ENCODE measurements at places on chromosomes 2 and 18.
A peak's percentile ranks its signal among the peaks of the same experiment; 100 is the strongest.

DNA sequence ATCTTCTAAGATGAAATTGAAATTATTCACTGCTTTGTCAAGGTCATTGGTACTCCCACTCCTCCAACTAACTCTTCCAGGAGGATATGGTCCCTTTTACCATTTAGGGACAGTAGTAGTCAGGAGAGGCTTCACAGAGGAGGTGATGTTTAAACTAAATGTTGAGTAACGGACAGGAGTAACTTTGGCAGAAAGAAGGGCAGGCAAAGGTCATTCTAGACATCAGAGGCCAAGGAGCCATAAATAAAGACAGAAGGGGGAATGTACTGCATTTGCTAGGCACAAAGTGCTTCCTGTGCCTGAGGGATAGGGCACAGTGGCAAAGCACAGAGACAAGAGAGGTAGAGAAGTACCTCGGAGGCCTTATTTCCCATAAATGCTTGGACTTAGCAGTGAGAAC, 14.6 kb upstream of the ACMSD start:
- no peak for DNase-seq

DNA sequence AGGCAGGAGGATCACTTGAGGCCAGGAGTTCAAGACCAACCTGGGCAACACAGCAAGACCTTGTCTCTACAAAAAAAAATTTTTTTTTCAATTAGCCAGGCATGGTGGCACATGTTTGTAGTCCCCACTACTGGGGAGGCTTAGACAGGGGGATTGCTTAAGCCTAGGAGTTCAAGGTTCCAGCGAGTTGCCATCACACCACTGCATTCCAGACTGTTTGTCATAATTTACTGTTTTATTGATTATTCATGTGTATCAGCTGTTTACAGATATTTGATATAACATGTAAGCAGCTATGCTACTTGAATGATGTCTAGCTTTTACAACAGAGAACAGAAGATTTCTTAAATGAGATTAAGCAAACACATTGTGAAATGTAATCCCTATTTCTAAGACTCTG, 35.3 kb downstream of the DSG2 start:
- no peak for DNase-seq

DNA sequence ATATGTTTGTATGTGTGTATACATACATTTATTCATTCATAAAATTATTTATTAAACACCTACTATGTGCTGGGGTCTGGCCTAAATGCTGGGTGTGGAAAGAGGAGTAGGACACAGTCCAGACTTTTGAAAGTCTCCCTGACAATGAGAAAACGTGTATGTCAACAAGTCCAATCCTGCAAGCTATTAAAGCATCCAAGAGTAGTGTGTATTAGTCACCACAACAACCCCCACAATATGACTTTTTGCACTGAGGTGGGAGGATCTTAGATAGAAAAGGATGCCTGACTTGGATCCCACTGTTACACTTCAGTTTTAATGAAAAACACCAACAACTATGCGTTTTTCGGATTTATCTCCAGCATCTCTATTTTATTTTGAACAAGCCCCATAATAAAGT, 446.4 kb downstream of the EPHA4 start:
- DNase-seq, result no peak

GRCh38 chr18:75041586-75041985, 167.4 kb downstream of the PTGR3 start:
- no peak for DNase-seq

DNA sequence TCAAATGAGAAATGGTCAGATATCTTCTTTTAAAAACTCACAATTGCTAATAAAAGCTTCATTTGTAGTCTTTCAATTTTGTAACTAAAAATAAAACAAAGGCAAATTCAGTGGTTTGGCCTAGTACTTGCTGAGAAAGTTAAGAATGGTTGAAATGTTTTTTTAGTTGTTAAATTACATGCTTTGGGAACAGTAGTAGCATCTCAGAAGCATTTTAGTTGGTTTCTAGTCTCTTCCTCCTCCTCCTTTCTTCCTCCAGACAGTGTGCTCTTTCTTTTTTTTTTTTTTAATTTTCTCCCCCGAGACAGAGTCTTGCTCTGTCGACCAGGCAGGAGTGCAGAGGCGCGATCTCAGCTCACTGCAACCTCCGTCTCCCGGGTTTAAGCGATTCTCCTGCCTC, 9.8 kb downstream of the TRAK2 start:
- no peak for DNase-seq

- no peak for DNase-seq
These were observed 111.8 kb downstream of the EHBP1 start for GRCh38 chr2:62817348-62817747.

GRCh38 chr2:54572262-54572635, 116.1 kb downstream of the SPTBN1 start:
- DNase-seq, result no peak

DNA sequence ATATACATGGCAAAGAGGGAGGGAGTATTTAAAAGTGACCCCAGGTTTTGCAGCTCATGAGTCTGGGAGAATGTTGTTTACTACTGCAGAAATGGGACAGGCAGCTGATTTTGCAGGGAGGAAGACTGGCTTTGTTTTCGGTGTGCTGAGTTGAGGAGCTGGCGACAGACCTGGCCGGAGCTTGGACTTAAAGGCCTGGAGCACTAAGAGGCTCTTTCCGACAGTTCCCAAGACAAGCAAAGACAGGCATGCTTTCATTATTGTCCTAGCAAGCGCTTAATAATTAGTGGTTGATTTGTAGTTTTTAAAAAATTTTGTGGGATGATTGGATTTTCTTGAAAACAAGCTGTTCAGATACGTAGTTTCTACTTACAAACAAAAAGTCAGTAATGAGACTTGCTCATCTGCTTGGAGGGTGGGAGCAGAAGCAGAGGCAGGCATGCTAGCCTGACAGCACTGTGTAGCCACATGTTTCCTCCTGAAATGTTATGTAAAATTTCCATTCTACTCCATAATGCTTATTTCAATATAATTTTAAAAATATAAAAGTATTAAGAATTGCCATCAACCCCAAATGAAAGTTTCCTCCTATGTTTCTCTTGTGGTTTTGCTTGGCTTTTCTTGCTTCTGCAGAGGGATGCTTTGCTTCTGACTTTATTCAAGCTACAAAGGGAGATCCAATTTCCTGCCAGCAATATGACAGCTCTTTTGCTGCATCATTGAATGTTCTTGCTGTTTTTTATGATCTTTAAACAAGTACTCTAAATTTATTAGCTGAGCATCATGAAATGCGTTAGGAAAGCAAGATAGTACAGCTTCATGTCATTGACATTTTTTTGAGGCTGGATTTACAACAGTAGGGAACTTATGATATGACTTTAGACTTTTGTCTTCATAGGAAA, 75.8 kb downstream of the PHLPP1 start:
- DNase-seq, result no peak

- no peak for DNase-seq
These were observed 171.2 kb downstream of the ANTXR1 start for GRCh38 chr2:69184224-69184623.

DNA sequence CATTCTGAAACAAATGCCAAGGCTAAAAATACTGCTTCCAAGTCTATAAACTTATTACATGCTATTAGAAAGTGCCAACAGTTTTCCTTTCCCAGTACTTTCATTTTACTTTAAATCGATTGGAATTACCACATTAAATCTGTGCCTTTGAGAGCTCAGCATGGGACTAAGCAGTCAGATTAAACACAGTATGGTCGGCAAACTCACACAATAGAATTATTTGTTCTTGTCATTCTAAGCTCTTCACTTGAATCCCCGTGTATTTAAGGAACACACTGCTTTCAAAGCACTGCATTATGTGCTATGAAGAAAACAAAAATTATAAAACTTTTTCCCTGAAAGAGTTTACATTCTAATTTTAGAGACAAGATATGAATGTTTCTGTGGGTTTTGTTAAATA, 444.4 kb upstream of the SLC39A10 start:
- no peak for DNase-seq

- DNase-seq, result no peak
These were observed 1.1 kb upstream of the TTC27 start for GRCh38 chr2:32626639-32627221.

DNA sequence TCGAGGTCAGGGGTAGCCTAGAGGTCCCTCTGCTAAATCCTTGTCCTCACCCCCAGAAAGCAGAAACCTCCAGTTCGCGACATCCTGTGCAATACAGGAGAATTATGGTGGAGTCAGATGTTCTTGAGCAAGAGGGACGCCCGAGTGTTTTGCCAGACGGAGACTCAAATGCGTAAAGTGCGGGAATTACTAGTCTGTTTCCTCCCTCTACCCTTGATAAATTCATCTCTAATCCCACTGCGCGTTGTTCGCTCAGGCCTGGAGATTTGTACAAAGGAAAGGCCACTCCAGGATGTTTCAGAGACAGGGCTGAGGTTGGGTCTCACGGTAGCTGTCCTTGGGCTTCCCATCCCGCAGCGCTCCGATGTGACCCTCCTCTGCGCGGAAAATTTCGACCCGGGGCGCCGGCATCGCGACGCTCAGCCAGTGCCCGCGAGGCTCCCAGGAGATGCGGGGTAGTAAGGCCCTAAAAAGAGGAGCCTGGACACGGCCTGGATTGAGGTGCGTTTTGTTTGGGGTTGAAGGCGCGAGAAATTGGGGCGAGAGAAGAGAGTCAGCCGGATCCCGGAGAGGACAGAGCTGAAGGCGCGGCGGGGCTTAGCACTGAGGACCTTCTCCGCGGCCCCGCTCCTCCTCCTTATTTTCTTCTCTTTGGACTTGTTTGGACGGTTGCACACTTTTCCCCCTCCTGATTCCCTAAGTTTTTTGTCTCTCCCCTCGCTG, 2.6 kb upstream of the NEUROD1 start:
- DNase-seq, result no peak

- DNase-seq, result no peak
These were observed 56.4 kb downstream of the FRZB start for GRCh38 chr2:182810087-182810486.

GRCh38 chr18:63161761-63162195, 157.8 kb downstream of the BCL2 start:
- no peak for DNase-seq

DNA sequence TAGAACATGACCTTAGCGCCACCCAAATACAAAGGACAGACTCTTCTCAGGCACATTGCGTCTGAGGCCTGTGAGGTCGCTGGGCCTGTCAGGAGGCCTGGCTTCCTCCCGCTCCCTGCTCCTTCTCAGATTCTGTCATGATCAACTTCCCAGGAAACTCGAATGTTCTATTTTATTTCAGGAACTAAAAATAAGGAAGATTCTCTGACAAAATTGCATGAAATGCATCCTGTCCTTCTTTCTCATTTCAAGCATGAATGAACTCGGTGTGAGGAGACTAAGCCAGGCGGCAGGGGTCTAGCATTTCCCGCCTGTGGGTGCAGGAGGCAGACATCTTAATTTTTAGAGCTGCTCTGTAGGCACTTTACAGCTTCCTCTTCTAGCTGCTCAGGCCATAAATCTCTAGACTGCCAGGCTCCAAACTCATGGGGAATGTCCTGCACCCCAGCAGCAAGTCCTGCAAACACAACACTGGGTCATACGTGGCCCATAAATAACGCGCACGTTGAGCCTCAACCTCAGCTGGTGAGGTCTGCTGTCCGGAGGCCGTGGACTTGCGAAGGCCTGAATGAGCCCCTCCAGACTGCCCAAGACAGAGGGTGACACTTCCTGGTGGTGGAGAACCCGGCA, 109.7 kb upstream of the ZNF236 start:
- no peak for DNase-seq

DNA sequence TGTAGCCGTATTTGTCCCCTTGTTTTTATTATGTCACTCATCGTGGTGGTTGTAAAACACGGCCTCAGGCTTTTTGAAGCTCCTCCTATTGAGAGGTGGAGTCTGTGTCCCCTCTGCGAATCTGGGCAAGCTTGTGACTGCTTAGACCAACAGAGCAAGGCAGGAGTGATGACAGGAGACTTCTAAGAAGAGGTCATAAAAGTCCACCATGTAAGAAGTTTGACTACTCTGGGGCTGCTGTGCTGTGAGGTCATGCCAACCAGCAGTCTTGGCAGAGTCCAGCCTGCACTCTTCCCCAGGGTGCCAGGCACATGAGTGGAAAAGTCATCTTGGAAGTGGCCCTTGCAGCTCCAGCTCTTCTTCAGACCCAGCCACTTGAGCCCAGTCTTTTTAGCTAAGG, 83.8 kb upstream of the SPTBN1 start:
- DNase-seq, result no peak

DNA sequence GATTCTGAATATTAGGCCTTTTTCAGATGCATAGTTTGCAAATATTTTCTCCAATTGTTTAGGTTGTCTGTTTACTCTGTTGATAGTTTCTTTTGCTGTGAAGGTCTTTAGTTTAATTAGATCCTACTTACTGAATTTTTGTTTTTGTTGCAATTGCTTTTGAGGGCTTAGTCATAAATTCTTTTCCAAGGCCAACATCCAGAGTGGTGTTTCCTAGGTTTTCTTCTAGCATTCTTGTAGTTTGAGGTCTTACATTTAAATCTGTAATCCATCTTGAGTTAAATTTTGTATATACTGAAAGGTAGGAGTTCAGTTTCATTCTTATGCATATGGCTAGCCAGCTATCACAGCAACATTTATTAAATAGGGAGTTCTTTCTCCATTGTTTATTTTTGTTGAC, 404.8 kb downstream of the LNPK start:
- no peak for DNase-seq

DNA sequence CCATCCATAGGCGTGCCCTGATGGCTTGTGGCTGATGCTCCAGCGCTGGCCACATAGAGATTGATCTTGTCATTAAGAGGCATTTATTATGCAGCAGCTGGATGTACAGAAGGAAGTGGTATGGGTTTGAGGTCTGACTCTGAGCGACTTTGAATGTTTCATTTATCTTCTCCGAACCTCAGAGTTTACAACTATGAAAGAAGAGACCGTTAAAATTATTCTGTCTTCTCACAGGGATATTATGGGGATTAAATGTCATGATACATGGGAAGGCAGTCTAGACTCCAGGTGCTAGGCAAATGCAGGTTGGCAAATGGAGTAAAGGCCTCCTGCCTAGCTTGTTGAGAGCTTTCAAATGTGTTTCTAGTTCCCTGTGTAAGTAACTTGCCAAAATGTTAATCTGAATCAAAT, 30.3 kb downstream of the MOGAT1 start:
- DNase-seq, result no peak

- peak; percentile 51 for DNase-seq
These were observed 182.7 kb downstream of the RPIA start for GRCh38 chr2:88874063-88874657.

DNA sequence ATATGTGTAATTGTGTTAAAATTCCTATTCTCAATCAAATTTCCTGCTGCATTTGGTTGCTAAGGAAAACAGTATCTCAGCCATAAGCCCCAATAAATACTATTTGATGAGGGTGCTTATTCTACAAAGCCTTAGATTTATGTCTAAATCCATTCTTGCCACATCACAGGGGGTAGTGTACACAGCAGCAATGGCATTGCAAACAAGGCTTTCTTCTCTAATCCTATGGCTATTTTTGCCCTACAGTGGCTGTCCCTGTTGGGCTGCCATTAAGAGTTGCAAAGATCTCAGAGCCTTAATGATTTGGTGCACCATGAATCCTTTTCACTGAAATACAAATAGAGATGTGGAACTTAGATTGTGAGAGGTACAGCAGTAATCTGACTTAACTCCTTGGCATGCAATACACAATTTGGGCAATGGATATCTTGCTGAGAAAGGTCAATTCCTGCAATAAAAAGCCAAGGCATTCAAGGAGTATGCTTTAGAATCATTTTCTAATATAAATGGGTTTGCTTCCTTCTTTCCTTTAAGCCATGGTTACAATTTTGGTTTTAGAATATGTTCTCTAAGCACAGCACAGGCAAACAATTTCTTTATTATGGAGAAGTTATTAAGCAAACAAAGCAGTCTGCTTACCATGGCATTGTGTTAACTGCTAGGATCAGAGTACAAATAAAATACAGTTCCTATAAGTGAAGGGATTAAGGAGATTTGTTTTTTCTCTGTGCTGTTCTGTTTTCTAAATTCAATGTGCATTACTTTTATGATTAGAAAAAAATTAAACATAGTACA, 69.8 kb upstream of the CD302 start:
- no peak for DNase-seq

- no peak for DNase-seq
These were observed 77.4 kb downstream of the LRRFIP1 start for GRCh38 chr2:237704501-237705434.
